ENCODE measurements at places on chromosomes 4 and X.

DNA sequence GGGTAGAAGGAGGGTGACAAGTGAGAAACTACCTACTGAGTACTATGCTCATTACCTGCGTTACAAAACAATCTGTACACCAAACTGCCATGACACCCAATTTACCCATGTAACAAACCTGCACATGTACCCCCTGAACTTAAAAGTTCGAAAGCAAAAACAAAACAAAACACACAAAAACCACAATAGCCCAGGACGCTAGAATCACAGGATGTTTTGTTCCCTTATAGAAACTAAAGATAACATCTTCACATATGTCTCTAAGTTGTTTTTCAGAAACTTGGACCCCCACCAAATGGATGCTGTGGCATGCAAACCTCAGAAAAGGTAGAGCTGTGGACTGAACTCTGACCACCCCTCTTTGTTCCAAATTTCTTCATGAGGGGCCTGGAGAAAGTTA, 25.2 kb upstream of the PNMA5 start:
- DNase-seq = no peak

- DNase-seq = no peak
Measured at GRCh38 chrX:9466124-9466495, 1.3 kb downstream of the TBL1X start.

GRCh38 chr4:149891426-149891825, 75.8 kb upstream of the IQCM start:
- DNase-seq = no peak

DNA sequence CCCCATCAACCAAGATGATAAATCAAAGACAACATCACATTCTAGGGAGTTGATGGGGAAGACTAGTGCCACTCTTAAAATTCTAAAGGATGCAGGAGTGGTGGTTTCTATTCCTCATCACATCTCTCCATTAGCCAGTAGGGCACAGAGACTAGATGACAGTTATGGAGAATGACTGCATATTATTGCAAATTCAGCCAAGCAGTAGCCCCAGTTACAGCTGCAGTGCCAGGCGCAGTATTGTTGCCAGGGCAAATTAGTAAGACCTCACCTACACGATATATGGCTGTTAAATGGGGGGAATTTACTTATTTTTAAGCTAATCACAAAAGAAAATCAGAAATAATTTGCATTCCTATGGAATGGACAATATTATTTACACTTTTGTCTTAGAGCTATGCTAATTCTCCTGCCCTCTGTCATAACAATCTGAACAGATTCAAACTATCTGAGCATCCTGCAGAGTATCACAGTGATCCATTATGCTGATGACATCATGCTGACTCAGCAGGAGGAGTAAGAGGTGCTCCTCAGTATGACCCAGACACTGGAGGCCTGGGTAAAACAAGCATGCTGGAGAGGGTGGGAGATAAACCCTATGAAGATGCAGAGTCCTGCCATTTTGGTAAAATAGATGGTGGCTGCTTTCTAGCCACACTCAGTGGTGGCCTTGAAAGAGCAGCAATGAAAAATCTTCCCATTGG, 24.7 kb downstream of the ETNPPL start:
- DNase-seq = no peak

- DNase-seq = no peak
Measured at GRCh38 chr4:113382704-113383103, 333.3 kb downstream of the ANK2 start.

GRCh38 chr4:90792696-90793095, 665.5 kb downstream of the CCSER1 start:
- no peak for DNase-seq

DNA sequence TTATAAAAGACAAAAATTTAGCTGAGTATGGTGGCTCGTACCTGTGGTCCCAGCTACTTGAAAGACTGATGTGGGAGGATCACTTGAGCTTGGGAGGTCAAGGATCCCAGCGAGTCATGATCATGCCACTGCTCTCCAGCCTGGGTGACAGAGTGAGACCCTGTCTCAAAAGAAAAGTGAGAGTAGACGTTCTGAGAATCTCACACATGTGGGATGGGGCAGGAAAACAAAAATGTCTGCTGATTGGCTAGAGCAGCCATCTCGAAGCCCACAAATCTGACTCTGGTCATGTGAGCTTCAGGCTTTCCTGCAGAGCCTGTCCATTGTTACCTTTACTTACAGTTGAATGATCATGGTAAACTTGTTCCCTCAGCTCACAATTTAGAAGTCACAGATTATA, 23.1 kb upstream of the SLC9A7 start:
- DNase-seq = no peak

GRCh38 chrX:70026112-70026850, 23.5 kb downstream of the AWAT2 start:
- DNase-seq = no peak

GRCh38 chr4:173195109-173195508, 26.5 kb downstream of the GALNT7 start:
- DNase-seq = no peak

- DNase-seq = no peak
Measured at GRCh38 chr4:77153006-77153405, 4.0 kb upstream of the CCNG2 start.

- DNase-seq = no peak
Measured at GRCh38 chr4:40299811-40300292, 35.3 kb upstream of the CHRNA9 start.

DNA sequence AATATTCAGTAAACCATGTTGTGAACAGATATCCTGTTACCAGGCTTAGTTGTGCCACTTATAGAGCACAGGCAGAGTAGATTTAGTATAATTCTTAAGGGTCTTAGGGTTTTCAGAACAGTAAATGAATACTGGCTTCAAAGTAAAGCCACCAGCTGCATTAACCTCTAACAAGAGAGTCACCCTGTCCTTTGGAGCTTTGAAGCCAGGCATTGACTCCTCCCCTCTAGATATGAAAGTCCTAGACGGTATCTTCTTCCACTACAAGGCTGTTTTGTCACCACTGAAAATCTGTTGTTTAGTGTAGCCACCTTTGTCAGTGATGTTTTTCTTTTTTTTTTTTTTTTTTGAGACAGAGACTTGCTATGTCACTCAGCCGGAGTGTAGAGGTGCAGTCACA, 77.7 kb downstream of the ALPK1 start:
- DNase-seq = no peak

- DNase-seq = no peak
Measured at GRCh38 chrX:3598709-3599108, 114.7 kb downstream of the PRKX start.

DNA sequence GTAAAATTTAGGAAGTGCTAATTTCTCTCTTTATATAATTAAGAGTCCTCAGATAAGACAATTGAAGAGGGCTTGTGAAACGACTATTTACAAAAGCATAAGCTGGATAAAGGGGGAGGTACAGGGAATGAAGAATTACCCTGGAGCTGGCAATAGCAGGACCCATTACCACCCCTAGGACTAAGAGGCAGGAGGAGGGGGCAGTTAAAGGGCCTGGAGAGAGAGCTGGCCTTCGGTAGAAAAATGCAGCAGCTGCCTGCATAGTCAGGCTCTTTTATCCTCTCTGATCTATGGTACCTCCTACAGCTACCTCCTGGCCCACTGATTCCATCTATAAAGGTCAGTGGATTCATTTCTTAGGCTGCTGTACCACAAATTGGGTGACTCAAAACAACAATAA, 57.7 kb upstream of the TRPC3 start:
- DNase-seq = no peak

DNA sequence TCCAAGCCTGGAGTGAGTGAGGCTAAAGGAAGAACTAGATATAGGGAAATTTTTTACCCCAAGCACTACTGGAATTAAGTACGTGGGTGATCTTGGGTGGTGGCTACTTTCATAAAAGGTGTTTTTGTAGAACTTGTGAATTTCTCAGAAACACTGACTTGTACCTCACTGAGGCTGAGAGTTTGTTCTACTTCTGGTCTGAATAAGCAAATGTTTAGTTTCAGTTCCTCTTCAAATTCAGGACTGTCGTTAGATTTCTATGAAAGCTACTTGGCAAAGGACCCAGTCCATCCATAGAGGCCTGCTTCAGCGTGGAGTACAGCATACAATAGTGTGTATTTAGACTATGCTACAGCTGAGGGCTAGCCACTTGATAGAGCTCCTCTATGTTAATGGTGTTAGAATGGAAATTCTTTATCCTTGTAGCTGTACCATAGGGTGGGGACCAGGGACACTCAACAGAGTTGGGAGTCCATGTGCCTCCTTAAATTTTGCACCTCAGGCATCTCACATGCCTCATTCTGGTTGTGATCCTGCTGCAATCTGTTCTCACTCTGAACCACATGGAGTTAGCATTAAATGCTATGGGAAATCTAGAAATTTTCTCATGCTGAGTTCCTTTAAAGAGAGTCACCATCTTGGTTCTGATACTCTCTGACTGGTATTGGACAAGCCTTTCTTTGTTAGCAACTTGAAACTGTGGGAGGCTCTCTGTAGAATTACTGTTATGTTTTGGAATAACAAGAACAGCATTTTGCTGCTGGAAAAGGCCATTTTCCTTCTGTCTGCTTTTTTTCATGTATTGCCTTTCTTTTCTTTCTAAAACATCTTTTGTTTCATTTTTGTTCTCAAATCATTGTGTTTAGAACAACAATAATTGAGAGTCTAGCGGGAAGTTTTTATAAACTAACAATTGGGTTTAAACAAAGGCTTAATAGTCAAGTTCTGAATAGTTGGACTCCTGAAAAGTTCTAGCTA, 86.8 kb downstream of the PDGFRA start:
- DNase-seq = no peak

DNA sequence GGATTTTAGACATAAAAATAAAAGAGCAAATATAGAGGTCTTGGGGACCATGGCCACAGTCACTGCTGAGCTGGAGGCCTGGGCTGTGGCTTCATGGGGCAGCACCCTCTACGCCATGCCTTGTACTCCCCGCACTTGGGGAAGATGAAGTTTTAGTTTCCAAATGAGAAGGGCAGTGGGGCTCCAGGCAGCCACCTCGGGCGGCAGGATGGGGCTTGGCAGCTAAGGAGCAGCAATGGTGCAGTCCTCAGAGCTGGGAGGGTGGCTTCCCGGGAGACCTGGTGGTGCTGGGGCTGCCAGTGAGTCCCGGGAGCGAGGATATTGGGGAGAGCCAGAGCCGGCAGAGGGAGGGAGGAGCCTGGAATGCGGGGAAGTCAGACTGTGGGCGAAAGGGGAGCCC, 2.4 kb downstream of the CXCR3 start:
- DNase-seq = no peak

- DNase-seq = no peak
Measured at GRCh38 chr4:6461301-6462165, 10.9 kb downstream of the PPP2R2C start.

- DNase-seq = no peak
Measured at GRCh38 chr4:183961795-183962194, 56.7 kb downstream of the STOX2 start.
